Vagina (tissue), 2 donors: ENCODE measurements at places on chromosomes 1 and 21. TPM values are rescaled to one million over a fixed set of nuclear protein-coding genes. Genes with fewer than 3 reads are reported as not detected.

DNA sequence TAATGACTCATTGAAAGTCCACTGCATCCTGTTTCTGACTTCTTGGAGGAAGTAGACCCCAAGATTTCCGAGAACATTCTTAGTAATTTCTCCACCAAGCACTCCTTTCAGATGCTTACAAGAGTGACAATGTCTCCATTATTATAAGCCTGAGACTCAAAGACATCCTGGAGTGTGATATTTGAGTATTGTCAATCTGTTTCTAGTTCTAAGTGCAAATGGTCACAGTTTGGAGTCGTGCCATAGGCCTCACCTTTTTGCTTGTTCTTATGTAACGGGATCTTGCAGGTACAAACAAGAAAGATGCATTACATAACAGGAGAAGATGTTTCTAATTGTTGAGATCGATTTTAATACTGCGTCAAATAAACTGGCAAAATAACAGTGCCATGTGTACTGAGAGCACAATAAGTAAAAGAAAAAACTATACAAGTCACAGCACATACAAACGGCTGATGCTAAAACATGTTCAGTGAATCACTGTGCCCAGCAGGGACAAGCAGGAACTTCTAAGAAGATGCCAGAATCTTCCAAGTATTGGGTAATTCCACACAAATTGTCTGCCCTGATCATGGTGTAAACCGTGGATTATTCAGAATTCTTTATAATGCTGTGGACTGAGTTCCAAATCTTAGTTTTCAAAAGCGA lies 54.1 kb downstream of the CD2 start:
- peak overlapping the region; percentile 62 for H3K27ac ChIP-seq
- no peak for DNase-seq
- H3K4me3 ChIP-seq: no peak overlapping the region
- H3K36me3 ChIP-seq: no peaks in the 10 kb centered on the region
- H3K4me1 ChIP-seq: peaks cover 7% of the 10 kb centered on the region
- no peaks in the 10 kb centered on the region for H3K27me3 ChIP-seq

GRCh38 chr1:113928187-113928930 lies 765 bp upstream of the HIPK1 start:
- DNase-seq: no peak
- H3K27me3 ChIP-seq: no peaks in the 10 kb centered on the region
- peak overlapping the region; percentile 92 for H3K27ac ChIP-seq
- H3K4me1 ChIP-seq: peaks cover 42% of the 10 kb centered on the region
- H3K4me3 ChIP-seq: peak overlapping the region; percentile 99
- H3K36me3 ChIP-seq: no peaks in the 10 kb centered on the region

DNA sequence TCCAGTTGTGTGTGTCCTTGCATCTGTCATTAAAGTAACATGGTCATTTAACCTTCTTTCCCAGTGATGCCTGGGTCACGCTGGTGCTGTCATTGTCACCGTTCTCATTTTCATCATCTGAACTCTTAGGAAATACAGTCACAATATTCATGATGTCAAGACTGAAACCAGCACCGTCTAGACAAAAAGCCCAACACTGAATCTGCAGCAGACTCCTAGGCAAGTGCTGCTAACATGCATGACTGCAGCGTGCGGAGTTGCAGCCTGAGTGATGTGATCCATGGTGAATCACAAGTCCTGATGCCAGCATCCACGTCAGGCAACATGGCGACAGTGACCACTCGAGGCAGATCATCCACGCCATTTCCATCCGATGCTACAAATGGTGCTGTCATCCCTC lies 37.6 kb downstream of the MRPL37 start:
- no peak overlapping the region for H3K4me3 ChIP-seq
- no peak overlapping the region for H3K27ac ChIP-seq
- no peaks in the 10 kb centered on the region for H3K27me3 ChIP-seq
- no peaks in the 10 kb centered on the region for H3K36me3 ChIP-seq

GRCh38 chr1:224998185-224998584 lies 68.7 kb downstream of the DNAH14 start:
- H3K4me3 ChIP-seq: no peak overlapping the region
- H3K36me3 ChIP-seq: no peaks in the 10 kb centered on the region
- H3K27me3 ChIP-seq: no peaks in the 10 kb centered on the region
- DNase-seq: no peak
- H3K27ac ChIP-seq: no peak overlapping the region

DNA sequence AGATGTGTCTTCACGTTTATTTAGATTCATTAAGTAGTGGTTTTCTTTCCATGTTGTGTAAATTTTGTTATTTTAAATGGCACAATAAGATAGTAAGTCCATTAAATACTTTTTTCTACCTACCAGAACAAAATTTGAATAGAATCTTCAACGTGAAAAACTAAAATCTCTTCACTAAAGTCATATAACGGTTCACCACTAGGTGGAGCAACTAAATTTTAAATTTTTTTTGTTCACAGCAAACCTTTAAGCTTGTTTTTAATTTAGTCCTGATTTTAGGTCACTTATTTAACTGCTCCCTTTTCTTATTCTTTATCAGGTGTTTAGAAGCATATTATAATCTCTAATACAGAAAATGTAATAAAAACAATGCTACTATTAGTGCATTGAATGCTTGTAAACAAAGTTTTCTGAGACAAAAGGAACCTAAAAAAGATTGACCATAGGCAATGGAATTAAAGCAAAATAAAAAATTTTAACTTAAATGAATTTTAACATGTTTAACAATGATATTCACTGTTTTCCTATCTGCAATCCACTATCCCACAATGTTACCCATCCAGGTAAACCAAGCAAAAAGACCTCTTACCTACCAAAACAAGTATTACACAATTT lies 28.3 kb upstream of the PKN2 start:
- H3K4me3 ChIP-seq: no peak overlapping the region
- DNase-seq: no peak
- no peaks in the 10 kb centered on the region for H3K36me3 ChIP-seq
- H3K27me3 ChIP-seq: no peaks in the 10 kb centered on the region

DNA sequence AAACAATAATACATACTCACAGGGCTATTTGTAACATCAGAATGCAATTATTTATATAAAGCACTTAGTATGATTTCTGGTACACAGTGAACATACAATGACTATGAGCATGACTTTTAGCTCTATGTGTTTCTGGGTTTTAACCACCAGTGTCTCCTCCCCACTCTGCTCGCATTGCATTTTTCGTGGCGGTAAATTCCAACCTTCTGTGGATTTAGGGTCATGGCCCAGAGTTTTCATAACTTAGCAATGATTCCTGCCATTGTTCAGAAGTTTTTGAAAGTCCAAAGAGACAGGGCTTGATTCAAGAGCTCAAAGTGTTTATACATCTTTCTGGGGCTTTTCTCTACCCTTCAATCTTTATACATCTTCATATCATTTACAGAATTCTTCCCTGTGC lies 191.3 kb downstream of the BACH1 start:
- H3K4me3 ChIP-seq: no peak overlapping the region
- no peak overlapping the region for H3K27ac ChIP-seq
- no peak for DNase-seq
- no peaks in the 10 kb centered on the region for H3K4me1 ChIP-seq

- H3K27me3 ChIP-seq: no peaks in the 10 kb centered on the region
- H3K4me3 ChIP-seq: no peak overlapping the region
- no peak for DNase-seq
- peaks cover 18% of the 10 kb centered on the region for H3K4me1 ChIP-seq
- peak overlapping the region; percentile 92 for H3K27ac ChIP-seq
Observed at GRCh38 chr1:44672254-44672955, 1.9 kb downstream of the TMEM53 start.

CDA gene
- 16.0 TPM for total RNA-seq
